ENCODE measurements at places on chromosomes 2 and 18.

DNA sequence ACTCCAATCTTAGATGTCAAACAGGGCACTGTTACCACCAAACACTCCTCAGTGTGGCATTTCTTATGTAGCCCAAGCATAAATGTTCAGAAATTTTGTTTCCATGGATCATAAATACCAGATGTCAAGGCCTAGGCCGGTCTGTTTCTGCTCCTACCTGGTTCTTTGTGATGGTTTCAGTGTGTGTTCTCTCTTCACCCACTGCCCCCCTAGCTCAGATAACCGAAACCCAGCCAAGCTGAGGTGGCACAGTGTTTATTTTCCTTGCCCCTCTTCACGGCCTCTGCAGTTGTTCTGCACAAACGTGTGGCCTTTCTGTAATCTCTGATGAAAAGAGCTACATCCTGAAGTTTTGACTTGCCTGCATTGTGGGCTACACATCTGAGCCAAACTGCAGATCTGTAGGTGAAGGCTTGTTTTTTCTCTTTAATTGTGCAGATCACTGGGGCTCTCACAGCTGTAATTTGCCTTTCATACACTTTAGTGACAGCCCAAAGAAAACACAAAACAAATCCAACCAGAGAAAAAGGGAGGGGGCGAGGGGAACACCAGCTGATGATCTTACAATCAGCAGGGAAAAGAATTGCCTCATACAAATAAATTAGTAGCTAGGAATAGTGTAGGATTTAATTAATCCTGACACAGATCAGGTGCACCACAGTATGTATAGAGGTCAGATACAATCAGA is 99.1 kb downstream of the NRP2 start:
- DNase-seq = no peak

- DNase-seq = peak; percentile 71
Observed at GRCh38 chr18:8084160-8084559, 517.0 kb downstream of the PTPRM start.

DNA sequence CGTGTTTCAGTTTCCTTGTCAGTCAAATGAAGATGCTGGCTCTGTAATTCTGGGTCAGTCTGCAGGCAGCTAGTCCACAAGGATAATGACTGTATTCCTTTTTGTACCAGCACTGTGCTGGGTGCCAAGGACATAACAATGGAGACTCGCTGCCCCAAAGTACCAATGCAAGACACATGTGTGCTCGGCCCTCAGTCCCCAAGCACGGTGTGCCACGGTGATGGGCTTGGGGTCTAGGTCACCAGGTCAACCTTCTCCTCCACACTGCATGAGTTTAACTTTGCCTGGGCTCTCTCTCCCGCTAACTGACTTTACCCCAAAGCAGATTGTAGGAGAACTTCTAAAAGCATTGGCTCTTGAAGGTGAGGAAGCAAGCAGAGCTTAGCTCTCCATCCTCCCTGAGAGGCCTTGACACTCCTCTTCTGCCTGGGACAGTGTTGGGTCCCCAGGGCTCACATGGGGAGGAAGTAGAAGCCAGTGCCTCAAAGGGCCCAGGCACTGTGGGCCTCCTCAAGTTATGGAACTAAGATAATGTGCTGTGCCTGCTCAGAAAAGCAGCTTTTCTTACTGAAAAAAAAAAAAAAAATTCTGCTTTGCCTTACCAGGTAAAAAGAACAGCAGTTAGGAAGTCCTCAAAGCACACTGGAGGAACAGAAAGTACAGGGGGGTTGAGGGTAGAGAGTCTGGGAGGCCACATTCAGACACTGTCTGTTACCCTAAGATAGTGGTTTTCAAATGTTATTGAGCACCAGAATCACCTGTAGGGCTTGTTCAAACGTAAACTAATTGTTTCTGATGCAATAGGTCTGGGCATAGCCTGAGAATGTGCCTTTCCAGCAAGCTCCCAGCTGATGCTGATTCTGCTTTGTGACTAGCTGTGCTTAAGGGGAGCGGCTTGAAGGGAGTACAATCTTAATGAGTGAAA is 276.4 kb upstream of the CXCR4 start:
- no peak for DNase-seq

DNA sequence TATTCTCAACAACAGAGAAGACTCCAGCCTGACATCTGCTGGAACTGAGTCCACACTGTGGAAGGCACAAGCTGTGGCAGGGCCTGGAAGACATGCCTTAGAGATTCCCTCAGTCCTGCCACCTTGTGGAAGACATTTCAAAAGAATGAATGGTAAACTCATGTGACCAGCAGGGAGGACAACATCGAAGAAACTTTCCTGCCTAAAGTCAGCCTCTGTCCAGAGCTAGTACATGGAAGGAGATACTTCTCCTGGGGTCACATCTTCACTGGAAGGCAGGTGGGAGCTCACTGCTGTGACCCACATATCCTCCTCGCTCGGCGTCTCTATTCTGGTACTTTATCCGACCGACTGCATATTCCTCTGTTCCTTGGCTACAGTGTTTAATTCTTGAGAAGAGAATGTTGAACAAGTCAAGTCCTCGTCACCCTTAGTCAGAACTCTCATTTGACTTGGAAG is 59.5 kb downstream of the PUM2 start:
- DNase-seq = peak; percentile 88

DNA sequence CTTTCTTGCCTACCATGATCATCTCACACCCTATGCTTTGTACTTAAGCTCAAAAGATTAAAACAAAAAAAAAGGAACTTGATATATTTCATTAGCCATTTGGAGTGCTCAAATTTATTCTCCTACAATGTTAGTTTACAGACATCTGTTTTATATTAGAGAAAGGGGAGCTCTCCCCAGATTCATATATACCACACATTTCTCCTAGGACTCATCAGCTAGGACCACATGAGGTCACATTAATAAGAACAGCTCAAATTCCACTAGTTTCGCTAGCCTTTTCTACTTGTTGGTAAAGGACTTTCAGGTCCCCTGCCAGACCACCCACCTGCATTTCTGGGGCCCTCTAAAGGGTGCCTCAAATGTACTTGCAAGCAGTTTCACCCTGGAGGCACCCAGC is 151.2 kb upstream of the MMADHC start:
- DNase-seq = no peak

DNA sequence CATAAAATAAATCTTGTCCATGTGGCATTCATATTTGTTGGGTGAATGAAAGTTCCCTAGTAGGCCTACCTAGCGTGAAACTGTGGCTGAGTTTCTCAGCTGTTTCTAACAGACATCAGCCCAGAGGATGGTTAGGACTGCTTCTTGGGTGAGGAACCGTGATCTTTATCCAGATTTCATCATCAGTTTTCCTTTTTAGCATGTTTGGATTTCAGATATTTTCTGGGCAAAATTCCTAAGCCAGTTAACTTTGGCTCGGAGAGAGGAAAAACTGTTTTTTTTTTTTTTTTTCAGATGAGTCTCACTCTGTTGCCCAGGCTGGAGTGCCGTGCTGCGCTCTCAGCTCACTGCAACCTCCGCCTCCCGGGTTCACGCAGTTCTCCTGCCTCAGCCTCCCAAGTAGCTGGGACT is 53.5 kb downstream of the DGKD start:
- no peak for DNase-seq

- DNase-seq = no peak
Observed at GRCh38 chr18:10591896-10592295, 66.1 kb downstream of the NAPG start.

- no peak for DNase-seq
Observed at GRCh38 chr2:240407090-240407489, 28.4 kb upstream of the GPC1 start.

DNA sequence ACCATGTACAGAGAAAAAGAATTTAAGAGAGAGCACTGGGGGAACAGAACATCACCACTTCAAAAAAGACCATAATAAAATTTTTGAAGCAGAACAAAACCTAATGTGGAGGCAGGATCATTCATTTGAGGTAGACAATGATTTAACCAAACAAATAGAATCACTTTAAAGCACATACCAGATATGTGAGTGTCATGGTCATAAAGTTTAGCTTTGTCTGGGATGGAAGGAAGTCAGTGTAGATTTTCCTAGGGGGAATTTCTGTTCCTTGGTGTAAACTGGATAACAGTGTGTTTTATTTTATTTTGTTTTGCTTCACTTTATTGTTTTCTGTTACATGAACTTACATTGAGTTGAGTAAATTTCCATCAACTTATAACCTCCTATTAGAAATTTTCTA is 120.8 kb downstream of the CRIM1 start:
- DNase-seq = no peak

DNA sequence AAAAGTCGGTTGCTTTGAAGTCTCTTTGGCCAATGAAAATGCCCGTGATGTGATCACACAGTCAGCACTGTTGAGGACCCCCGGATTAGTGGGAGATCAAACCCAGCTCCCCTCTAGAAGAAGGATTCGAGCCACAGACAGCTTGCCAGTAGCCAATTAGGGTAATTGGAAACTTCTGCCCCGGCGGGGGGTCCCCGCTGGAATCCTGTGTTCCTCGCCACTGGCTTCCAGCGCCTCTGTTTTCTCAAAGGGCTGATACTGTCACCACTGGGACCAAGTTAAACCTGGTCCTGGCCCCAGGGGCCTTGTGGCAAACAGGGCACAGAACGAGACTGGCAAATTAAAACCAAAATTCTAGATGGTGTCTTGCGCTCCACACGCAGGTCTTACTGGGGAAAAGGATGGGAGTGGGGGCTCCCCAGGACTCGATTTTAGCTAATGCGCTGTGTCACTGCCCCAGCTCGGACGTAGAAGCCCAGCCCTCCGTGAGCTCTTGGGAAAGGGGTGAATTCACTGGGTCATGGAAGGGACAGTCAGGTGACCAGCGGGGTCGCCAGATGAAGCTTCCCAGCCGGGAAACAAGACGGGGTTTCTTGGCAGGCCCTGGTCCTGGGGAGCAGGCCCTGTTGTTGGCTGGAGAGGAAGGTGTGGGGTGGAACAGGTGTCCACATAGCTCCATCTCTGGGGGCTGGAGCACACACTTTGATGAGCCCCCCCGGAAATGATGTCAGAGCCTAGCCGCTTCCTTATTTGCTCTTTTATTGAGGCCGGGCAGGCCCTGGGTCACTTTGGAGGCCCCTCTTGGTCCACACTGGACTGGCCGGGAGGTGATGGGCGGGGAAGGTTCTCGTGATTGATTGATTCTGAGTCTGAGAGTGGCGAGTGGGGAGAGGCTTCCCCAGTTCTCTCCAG is 90.2 kb downstream of the SMAD7 start:
- no peak for DNase-seq

- DNase-seq = no peak
Observed at GRCh38 chr2:46008091-46008870, 288.9 kb upstream of the EPAS1 start.

- DNase-seq = no peak
Observed at GRCh38 chr2:165897074-165897473, 56.5 kb downstream of the TTC21B start.

GRCh38 chr2:229408962-229409361 is 137.9 kb upstream of the PID1 start:
- DNase-seq = peak; percentile 14

DNA sequence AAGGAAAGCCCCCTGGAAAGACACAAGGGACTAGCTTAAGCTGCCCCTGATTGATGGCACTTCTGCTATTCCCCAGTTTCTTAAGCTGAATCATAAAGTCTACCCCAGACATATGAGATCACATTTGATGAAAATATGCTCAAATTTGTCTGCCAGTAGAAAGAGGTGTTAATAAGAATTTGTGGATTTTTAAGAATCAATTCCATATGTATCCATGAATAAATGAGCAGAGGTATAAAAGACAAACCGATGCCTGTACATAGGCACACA is 119.9 kb downstream of the CCBE1 start:
- no peak for DNase-seq

DNA sequence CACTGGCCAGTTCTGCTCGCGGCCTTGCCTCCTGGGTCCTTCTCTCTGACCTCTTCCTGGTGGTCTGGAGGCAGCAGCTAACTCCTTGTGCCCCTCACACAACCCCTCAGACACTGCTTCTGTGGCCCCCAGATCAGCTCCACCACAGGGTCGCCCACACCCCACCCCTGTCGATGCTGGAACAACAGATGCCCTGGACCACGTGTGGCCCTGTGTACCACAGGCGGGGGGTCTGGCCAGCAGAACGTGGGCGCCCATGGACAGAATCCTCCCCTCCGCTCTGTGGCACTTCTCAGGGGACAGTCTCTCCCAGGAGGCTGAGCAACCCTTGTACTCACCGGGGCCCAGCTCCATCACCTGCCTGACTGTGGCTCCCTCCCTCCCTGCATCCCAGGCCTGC is 245.6 kb downstream of the NDUFA10 start:
- no peak for DNase-seq

DNA sequence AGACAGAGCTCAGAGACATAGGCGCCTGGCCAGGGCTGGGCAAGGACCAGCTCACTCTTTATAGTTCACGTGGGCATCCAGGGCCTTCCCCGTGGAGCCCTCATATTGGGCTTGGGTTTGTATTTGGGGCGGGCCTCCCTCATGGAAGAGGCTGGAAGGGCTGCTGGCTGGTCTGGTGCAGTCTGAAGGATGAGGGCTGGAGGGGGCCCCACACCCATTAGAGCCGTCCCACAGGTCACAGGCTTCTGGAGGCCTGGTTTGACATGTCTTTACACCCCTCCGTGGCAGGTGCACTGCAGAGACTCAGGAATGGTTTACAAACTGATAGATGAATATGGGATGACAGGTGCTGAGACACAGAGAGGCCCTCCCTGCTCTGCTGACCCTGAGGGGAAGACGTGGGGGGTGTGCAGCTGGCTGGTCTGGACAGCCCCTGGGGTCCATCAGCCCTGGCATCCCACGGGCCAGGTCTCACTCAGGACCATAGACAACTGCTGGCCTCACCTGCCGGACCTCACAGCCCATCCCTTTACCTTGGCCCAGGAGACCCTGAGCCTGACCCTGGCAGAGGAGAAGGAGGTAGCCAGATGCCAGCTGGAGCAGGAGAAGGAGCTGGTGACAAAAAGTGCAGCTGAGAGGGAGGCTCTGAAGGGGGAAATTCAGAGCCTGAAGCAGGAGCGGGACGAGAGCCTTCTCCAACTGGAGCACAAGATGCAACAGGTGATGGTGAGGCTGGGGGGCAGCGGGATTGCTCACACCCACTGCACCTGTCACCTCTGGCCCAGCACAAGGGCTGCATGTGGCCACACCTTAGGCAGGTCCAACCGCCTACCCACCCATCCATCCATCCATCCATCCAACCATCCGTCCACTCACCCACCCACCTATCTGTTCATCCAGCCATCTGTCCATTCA is 43.9 kb downstream of the CROCC2 start:
- no peak for DNase-seq
